ENCODE measurements at places on chromosomes 13 and 19.

DNA sequence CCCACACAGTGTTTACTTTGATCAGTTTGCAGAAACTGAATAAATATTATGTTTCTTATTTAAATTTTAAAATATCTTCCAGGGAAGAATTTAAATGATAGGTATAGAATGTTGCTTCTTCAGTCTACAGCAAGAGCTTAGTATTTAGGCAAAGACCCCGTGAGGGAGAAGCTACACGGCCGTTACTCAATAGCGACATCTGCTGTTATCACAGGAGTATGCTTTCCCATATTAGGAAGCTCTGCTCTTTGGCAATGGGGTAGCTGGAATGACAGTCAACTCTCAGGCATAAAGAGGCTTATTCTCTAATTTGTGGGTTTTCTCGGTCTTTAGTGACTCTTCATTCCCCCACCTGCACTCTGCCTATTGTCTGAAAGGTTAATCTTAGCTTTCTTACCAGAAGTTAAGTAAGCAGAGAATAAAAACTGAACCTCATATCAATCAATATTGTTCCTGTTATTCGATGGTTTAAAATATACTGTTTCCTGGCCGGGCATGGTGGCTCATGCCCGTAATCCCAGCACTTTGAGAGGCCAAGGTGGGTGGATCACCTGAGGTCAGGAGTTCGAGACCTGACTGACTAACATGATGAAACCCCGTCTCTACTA lies 13.2 kb upstream of the LHFPL6 start:
- no peak for DNase-seq

DNA sequence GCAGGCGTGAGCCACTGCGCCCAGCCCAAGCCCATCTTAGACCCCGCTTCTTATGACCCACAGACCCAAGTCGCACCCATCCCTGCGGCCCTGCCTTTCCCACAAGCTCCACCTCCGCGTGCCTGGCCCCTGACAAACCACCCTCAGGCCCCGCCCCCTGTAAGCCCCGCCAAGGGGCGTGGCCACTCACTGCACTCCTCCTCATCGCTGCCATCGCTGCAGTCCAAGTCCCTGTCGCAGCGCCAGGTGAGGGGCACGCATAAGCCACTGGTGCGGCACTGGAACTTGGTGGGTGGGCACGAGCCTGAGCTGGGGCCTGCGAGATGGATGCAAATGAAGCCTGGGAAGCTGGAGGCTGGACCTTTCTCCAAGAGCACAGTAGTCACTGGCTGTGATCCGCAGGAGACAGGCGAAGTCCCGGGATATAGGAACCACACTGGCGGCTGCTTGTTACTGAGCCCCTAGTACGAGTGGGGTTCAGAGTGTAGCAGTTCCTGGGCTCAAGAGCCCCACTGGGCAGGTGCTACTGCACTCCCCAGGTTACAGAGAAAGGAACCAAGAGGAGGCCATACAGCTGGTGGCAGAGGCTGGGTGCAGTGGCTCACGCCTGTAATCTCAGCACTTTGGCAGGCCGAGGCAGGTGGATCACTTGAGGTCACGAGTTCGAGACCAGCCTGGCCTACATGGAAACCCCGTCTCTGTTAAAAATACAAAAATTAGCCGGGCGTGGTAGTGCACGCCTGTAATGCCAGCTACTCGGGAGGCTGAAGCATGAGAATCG lies 3.1 kb downstream of the CD320 start:
- peak; percentile 73 for DNase-seq

DNA sequence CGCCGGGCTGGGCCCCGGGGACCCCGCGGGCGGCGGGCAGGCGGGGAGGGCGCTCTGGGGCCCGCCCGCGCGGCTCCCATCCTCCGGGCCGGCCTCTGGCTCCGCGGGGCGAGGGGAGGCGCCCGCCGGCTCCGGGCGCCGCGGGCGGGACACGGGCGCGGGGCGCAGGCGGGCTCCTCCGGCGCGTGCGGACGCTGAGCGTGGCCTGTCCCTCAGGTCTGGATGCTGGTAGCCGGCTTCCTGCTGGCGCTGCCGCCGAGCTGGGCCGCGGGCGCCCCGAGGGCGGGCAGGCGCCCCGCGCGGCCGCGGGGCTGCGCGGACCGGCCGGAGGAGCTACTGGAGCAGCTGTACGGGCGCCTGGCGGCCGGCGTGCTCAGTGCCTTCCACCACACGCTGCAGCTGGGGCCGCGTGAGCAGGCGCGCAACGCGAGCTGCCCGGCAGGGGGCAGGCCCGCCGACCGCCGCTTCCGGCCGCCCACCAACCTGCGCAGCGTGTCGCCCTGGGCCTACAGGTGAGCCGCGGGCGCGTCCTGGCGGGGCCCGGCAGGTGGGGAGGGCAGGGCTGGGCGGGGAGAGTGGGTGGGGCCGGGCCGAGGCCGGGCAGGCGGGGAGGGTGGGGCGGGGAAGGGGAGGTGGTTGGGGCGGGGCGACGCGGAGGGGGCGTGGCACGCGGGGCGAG lies 420 bp downstream of the IL17D start:
- peak; percentile 83 for DNase-seq

GRCh38 chr19:29678484-29679106 lies 13.3 kb downstream of the PLEKHF1 start:
- peak; percentile 75 for DNase-seq

- DNase-seq: no peak
Observed at GRCh38 chr13:21511849-21512248, 52.7 kb upstream of the ZDHHC20 start.

DNA sequence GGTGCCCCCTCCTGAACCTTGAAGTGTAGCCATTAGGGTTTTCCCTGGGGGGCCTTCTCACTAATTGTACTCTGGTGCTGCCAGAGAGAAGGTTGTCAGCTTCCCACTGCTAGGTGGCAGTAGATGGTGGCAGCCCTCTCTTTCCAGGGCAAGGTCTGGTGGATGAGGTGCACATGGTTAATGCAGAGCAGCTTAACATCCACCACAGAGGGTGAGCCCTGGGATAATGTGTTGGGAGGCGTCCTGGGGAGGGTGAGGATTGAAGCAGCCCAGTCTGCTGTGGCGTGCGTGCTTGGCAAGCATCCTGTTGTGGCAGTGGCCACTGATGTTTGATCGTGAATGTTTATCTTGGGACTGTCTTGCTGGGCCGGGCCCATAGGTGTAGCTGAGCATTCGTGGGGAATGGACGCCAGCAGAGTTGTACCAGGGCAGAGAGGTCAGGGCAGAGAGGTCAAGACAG lies 5.8 kb downstream of the EGLN2 start:
- DNase-seq: no peak

GRCh38 chr13:99308471-99309087 lies 1.4 kb upstream of the GPR183 start:
- no peak for DNase-seq

DNA sequence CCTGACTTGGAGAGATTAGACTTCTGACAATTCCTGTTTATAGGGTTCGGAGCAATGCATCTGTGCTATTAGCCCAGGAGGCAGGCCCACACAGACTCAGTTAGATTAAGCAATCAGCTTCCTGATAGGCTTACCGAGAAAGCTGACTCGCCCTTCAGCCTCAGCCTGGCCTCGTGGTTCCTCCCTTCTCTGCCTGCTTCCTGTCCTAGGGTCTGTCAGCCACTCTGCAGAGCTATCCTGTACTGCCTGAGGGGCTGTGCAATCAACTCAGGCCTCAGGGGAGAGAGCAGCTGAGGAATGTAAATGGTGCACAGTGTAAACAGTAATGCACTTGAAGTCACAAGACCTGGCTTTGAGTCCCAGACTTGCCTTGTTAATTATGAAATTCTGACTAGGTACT lies 30.7 kb downstream of the HTR2A start:
- DNase-seq: peak; percentile 70

DNA sequence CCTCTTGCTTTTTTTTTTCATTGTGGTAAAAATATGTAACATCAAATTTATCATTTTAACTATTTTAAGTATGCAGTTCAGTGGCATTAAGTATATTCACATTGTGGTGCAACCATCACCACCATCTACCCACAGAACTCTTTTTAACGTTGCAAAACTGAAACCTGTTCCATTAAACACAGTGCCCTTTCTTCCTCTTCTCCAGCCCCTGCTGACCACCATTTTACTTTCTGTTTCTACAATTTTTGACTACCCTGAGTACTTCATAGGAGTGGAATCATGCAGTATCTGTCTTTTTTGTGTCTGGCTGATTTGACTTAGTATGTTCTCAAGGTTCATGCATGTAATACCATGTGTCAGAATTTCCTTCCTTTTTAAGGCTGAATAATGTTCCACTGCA lies 153.1 kb downstream of the FGF9 start:
- DNase-seq: no peak

DNA sequence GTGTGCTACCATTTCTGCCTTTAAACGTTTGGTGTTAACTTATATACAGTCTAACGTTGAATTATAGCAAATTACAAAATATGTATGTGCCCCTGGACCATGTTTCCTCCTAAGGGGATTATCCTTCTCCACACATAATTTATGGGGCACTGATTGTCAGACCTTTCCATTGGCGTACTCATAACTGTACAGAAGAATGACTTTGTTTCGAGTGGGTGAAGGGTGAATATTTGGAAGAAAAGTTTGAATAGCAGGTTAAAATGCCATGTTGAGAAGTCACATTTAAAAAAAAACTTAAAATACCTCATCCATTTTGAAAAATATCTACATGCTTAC lies 58.8 kb downstream of the SLC10A2 start:
- no peak for DNase-seq

DNA sequence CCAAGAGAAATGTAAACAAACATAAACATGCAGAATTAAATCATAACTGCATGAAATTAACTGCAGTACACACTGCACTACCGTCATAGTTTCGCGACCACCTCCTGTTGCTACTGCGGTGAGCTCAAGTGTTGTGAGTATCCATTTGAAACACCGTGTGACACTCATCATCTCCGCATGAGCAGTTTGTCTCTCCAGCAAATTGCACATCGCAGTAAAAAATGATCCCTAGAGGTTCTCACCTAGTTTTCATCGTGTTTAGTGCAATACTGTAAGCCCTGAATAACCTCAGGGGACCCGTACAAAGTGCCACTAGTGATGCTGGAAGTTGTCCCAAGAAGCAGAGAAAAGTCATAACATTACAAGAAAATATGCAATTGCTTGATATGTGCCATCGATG lies 147.7 kb downstream of the DPF1 start:
- DNase-seq: no peak

DNA sequence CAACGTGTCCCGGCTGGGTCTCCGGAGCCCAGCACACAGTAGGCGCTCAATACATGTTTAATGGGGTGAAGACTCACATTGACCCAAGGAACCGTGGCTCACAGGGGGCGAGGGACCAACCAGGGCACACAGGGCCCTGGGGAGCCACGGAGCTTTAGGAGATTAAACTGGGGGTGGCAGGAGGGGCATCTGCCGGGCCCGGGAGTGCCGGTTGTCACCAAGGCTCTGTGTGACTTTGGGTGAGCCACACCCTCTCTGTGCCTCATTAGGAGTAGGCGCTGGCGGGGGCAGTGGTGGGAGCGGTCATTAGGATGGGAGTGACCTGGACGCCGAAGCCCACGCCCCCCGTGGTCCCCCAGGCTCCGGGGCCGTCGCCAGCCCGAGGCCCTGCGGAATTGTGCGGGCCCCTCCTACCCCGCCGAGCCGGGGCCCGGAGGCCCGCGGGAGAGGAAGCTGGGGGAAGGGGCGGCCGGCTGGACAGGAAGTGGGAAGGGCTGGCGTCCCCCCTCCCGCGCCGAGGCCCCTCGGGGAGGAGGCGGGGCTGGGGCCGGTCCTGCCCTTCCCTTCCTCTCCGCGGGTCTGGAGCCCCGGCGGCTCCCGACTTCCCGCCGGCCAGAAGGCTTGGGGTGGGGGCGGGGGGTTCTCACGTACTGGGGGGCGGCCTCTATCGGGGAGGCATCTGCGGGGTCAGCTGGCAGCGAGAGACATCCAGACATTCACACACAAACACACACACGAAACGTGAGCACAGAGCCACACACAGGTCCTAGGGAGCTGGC lies 1.8 kb upstream of the SSBP4 start:
- DNase-seq: peak; percentile 93

- no peak for DNase-seq
Observed at GRCh38 chr19:45137179-45137761, 23.5 kb downstream of the NKPD1 start.

- DNase-seq: no peak
Observed at GRCh38 chr19:17495639-17496296, 15.7 kb upstream of the PGLS start.

- no peak for DNase-seq
Observed at GRCh38 chr13:46996316-46997030, 99.6 kb upstream of the HTR2A start.

GRCh38 chr13:48492096-48492440 lies 40.8 kb downstream of the RCBTB2 start:
- no peak for DNase-seq

DNA sequence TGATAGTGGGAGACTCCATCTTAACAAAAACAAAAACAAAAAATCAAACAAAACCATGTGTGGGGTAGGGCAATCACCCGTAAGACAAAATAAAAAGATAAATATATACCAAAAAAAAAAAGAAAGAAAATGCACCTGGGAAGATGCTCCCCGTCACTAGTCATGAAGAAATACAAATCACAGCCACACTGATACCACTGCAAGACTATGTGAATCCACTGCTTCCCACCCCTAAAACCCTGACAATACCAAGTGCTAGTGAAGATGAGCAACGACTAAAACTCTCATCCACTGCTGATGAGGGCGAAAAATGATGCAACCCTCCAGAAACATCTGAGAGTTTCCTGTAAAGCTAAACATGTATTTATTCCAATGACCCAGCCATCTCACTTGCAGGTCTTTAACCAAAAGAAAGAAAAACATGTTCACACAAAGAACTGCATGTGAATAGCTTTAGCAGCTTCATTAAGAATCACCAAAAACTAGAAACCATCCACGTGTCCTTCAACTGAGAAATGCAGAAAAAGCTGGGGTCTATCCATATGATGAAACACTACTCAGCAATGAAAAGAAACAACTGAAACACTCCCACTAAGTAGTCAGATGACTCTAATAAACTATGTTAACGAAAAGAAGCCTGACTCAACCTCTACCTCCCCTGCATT lies 31.7 kb downstream of the BRD4 start:
- no peak for DNase-seq

DNA sequence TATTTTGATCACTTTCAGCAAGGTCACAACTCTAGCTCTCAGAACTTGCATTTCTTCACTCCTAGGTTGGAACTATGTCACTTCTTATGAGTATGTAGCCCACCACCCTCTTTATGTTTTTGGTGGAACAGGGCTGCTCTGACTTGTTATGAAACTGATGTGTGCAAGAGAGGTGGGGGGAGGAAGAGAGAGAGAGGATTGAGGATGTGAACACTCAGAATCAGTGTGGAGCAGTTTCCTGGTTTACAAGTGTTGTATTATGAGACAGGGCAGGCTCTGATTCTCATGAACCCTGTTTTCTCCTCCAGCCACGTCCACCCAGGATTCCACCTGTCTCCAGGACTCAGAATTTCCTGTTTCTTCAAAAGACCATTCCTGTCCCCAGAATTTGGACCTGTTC lies 16.1 kb downstream of the ZNF317 start:
- no peak for DNase-seq

DNA sequence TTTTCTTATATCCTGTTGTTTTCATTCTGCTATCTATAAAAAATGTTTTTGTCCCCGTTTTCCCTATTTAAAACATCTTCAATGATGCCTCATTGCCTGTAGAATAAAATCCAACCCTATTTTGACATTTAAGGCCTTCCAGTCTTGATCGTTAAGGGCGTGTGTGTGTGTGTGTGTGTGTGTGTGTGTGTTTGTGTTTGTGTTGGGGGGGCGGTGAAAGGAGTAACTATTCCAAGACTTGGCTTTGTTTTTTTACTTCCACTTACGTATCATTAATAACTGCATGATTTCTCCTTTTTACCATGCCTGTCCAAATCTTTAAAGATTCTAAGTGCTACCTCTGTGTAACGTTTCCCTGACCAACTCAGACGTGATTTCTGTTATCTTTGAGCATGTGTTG lies 784 bp downstream of the PIBF1 start:
- no peak for DNase-seq
